Heart right ventricle (tissue), 16 donors: ENCODE measurements at places on chromosomes 1 and 21. TPM values are rescaled to one million over a fixed set of nuclear protein-coding genes. Genes with fewer than 3 reads are reported as not detected.

Gene FCGR3A
- total RNA-seq = 13.7 TPM

GRCh38 chr1:57324388-57324787 lies 99.5 kb downstream of the DAB1 start:
- H3K4me1 ChIP-seq = peaks cover 10% of the 10 kb centered on the region
- no peaks in the 10 kb centered on the region for H3K36me3 ChIP-seq
- H3K27me3 ChIP-seq = no peaks in the 10 kb centered on the region
- DNase-seq = no peak

DNA sequence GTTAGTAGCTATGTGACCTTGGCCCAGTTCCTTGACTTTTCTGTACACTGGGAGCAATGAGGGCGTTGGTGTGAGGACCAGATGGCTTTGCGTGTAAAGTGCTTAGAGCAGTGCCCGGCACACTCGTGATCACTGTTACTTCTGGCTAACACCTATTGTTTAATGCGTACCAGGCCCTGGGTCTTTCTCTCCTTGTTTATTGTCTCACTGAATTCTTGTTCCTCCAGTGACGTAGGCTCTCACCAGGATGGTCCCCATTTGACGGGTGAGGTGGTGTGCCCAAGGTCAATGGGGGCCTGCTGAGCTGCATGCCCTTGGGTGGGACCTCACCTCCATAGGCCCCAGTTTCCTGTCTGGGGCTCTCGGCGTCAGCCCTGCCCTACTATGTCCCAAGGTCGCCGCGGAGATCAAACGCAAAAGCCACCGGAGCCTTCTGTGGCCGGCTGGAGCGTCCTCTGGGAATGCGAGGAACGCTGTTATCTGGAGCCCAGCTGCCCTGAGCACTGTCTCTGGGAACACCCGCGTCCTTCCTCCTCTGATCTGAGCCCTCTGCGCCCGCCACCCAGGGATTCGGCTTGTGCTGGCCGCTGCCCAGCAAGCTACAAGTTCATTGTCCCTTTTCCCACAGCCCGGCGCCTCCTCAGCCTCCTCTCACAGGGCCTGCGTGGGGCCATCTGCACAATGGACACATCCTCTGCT lies 28.9 kb downstream of the ALPL start:
- peaks cover 48% of the 10 kb centered on the region for H3K4me1 ChIP-seq
- H3K36me3 ChIP-seq = no peaks in the 10 kb centered on the region
- H3K4me3 ChIP-seq = no peak overlapping the region
- H3K27me3 ChIP-seq = no peaks in the 10 kb centered on the region

GRCh38 chr1:198849093-198849492 lies 210.3 kb downstream of the PTPRC start:
- no peak for DNase-seq
- no peak overlapping the region for H3K4me3 ChIP-seq
- H3K4me1 ChIP-seq = no peaks in the 10 kb centered on the region
- H3K27ac ChIP-seq = no peak overlapping the region

DNA sequence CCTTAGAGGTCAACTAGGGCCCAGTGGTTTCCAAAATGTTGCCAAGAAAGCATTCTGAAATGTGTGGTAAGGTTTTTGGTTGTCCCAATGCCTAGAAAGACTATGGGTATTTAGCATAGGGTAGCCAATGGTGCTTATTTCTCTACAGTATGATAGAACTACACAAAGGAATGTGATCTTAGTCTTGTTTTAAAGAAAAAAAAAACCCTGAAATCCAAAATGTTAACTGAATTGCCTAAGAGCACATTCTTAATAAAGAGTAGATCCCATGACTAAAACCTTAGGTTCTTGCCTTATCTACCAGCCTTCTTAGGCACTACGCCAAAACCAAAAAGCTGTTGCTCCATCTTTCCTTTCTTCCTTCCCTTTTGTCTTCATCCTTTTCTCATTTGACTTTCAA lies 428.2 kb downstream of the MRPL39 start:
- no peaks in the 10 kb centered on the region for H3K4me1 ChIP-seq
- no peaks in the 10 kb centered on the region for H3K27me3 ChIP-seq

Gene SELP
- total RNA-seq = 5.9 TPM
